ENCODE measurements at places on chromosomes 13 and 19. TPM values are rescaled to one million over a fixed set of nuclear protein-coding genes. Genes with fewer than 3 reads are reported as not detected.

DNA sequence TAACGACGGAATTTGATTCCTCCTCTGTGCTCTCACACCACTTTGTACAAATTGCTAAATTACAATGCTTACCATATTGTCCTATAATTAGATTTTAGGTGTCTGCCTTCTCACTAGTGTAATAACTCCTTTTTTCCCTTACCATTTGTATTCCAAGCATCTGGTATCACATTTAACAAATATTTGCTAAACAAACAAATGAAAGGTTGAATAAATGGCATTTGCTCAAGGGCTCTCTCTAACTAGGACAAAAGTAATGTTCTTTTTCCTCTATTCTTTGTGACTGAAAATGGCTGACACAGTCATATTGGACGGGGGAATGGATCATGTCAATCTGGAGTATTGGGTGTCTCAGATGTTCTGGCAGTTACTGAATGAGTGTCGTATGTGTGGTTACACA is 99.7 kb downstream of the ENOX1 start:
- DNase-seq = no peak

DNA sequence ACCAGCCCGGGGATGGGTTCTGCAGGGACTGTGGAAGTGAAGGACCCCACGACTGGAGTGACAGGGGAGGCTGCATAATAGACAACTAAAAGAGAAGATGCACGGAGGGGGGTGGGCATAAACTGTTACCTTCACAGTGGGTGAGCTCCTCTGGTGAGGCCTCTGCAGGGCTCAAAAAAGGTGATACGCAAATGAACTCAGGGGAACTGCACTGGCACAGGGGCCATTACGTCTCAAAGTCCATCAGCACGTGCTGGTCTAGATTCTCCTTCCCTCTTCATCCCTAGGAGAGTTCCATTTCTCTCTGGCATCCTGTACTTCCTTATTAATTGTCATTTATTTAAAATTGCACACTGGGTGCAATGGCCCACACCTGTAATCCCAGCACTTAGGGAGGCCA is 8.1 kb upstream of the FFAR2 start:
- DNase-seq = no peak

DNA sequence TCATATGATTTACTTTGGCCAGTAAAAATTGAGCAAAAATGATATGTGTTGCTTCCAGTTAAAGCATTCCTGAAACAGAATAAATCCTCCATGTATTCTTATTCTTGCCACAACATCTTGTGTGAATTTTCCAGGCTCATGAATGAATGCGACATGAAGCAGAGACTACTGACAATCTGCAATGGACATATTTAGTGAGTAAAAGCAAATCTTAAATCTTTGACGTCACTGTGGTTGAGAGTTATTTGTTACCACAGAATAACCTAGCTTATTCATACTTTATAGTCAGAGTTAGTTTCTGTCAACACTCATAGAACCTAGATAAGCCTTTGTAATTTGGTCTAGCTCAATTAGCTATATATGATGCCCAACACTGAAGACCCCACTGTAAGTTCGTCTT is 1443.1 kb downstream of the PCDH9 start:
- DNase-seq = no peak

ZNF99 gene
- total RNA-seq = not detected

All from activated naive CD4-positive, alpha-beta T cell treated with anti-CD3 and anti-CD28 coated beads for 36 hours (primary cell).